Epithelial cell of umbilical artery (primary cell): ENCODE measurements at places on chromosomes 7 and 10. TPM values are rescaled to one million over a fixed set of nuclear protein-coding genes. Genes with fewer than 3 reads are reported as not detected.

Gene LIPK
- not detected in 2 replicates for total RNA-seq

Gene GIMAP6
- 115 and 116 TPM in 2 replicates for total RNA-seq

Gene RBM20
- under 0.01 TPM in 1 of 2 replicates, not detected in the other for total RNA-seq

Gene CHAT
- not detected in 2 replicates for total RNA-seq

Gene MALRD1
- under 0.01 TPM in 1 of 2 replicates, not detected in the other for total RNA-seq

Gene PAPOLB
- total RNA-seq, result under 0.01 and 0.15 TPM in 2 replicates

Gene AOC1
- total RNA-seq, result not detected in 2 replicates

Gene CLEC5A
- not detected in 2 replicates for total RNA-seq

Gene FKBP9
- 109 and 145 TPM in 2 replicates for total RNA-seq

Gene PRRT4
- 0.32 TPM in 1 of 2 replicates, not detected in the other for total RNA-seq

Gene ADAM12
- 0.91 and 0.97 TPM in 2 replicates for total RNA-seq

Gene ZNF365
- total RNA-seq, result 0.91 and 7.8 TPM in 2 replicates

Gene CARD11
- total RNA-seq, result 1.7 and 6.2 TPM in 2 replicates

Gene PNLIPRP3
- total RNA-seq, result not detected in 2 replicates

Gene AKR1C3
- total RNA-seq, result 27.1 and 47.7 TPM in 2 replicates

Gene GATA3
- 1.6 and 3.0 TPM in 2 replicates for total RNA-seq

Gene PITRM1
- total RNA-seq, result 59.9 and 90.0 TPM in 2 replicates

Gene NKX2-3
- 4.4 and 5.2 TPM in 2 replicates for total RNA-seq

Gene SNX8
- 6.8 and 8.5 TPM in 2 replicates for total RNA-seq

Gene CUBN
- 4.9 and 6.8 TPM in 2 replicates for total RNA-seq

Gene PPP1R3C
- 1.9 and 5.9 TPM in 2 replicates for total RNA-seq

Gene OPN4
- not detected in 2 replicates for total RNA-seq

Gene IGFBP1
- total RNA-seq, result 0.15 TPM in 1 of 2 replicates, not detected in the other

Gene CTAGE15
- 0.30 TPM in 1 of 2 replicates, not detected in the other for total RNA-seq

Gene EGFR
- 1.2 and 1.6 TPM in 2 replicates for total RNA-seq

Gene PKD2L1
- total RNA-seq, result not detected in 2 replicates

Gene ZNF212
- total RNA-seq, result 3.3 and 4.9 TPM in 2 replicates

Gene POM121
- 3.9 and 4.0 TPM in 2 replicates for total RNA-seq

Gene AKR1C1
- 1.6 and 3.2 TPM in 2 replicates for total RNA-seq

Gene GLUD1
- 237 and 272 TPM in 2 replicates for total RNA-seq

Gene ANAPC16
- total RNA-seq, result 40.9 and 54.7 TPM in 2 replicates

Gene TMEM26
- 2.0 and 3.6 TPM in 2 replicates for total RNA-seq

Gene IFIT2
- total RNA-seq, result 0.97 and 15.2 TPM in 2 replicates

Gene SLC39A12
- total RNA-seq, result under 0.01 TPM in 1 of 2 replicates, not detected in the other

Gene NPTX2
- total RNA-seq, result 0.91 and 2.6 TPM in 2 replicates

Gene SFTPD
- total RNA-seq, result not detected in 2 replicates

Gene PLEKHS1
- total RNA-seq, result not detected in 2 replicates

Gene CLDN4
- 0.46 TPM in 1 of 2 replicates, not detected in the other for total RNA-seq

Gene SUFU
- 2.6 and 2.7 TPM in 2 replicates for total RNA-seq

Gene ZC3HAV1L
- total RNA-seq, result 12.2 and 13.3 TPM in 2 replicates

Gene ERVW-1
- not detected in 2 replicates for total RNA-seq
